CD4-positive, alpha-beta T cell treated with Interleukin-6 for 4 hours (primary cell): ENCODE measurements at places on chromosomes 2 and 18.

GRCh38 chr2:207142461-207142860 is 23.3 kb downstream of the KLF7 start:
- DNase-seq, result peak; percentile 27

DNA sequence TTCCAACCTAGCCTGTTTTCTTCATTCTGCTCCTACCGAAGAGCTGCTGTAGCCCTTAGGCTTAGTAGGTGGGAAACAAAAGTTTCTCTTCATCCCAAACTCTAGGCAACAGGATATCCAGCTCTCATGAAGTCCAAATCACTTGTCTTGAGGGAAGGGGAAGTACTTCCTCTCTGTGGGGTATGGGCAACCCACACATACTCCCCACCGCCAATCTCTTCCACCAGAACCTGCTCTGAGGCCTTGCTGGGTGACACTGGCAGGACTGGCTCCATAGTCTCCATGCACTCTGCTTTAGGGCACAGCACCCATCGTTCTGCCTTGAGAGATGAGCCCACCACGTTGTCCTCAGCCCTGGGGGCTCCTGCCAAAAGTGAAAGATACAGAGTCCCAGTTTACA is 173.0 kb downstream of the NCK2 start:
- DNase-seq, result no peak

GRCh38 chr2:10798783-10799182 is 13.8 kb downstream of the PDIA6 start:
- no peak for DNase-seq

GRCh38 chr2:233032551-233033320 is at the start of gene NEU2:
Gene NEU2 (plus strand): TSS chr2:233032672. CDS start chr2:233032672, 0 bp downstream.
- no peak for DNase-seq

GRCh38 chr2:88747990-88748389 is 56.5 kb downstream of the RPIA start:
- DNase-seq, result peak; percentile 42

- DNase-seq, result peak; percentile 85
Observed at GRCh38 chr2:73284296-73285158, at the start of gene FBXO41. Gene FBXO41 (minus strand): TSS chr2:73284478. CDS start chr2:73269630, 14,848 bp downstream.

DNA sequence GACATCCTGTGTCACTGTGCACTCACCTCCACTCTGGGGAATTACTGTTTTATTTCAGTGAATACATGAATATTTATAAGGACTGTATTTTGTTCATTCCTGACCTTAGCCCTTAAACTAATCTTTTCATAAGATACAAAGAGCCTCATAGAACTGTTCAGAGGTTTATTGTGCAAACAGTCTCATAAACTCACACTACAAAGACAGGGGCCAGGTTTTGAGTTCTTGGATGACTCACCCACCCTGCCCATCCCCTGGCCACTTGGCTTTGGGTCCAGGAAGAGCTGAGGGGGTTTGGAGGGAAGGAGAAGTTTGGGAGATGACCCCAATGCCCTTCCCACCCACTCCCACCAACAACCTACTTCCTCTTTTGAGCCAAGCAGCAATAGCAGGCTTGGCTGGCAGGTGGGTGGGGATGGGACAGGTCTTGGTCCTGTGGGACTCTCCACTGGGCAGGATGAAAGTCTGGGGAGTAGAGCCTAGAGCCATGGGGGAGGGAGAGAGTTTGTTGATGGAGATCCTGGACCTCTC is 43.1 kb upstream of the IL1R2 start:
- DNase-seq, result no peak

DNA sequence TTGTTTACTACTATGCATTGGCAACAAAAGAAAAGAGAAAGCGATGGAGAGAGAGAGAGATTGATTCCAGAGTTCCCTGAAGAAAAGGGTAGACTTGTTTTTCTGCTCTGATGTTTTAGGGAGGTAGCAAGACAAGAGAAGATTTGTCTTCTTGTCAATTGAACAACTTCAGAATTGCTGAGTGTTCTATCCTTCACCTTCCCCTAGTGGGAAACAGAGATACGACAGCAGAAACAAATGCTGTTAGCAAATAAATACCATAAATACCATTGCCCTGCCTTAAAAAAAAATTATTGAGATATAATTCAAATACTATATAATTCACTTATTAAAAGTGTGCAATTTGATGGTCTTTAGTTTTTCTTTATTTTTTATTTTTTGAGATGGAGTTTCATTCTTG is 26.2 kb upstream of the CCDC150 start:
- no peak for DNase-seq

DNA sequence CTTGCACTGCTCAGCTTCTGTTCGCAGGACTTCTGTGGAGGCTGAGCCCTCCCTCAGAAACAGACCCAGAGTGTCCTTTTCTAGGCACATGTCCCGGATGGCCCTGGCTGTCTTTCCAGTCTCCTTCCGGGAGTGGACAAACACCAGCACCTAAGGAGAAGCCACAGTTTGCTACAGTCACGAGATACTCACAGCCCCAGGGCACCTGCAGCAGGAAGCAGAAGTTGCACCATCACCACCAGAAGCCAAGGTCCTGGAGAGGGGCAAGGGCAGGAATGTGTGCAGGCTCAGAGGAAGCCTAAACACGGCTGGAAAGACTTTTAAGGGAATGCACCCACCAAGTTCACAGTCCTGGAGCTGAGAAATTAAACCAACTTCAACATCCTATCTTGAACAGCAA is 13.6 kb downstream of the SNRNP200 start:
- DNase-seq, result no peak

DNA sequence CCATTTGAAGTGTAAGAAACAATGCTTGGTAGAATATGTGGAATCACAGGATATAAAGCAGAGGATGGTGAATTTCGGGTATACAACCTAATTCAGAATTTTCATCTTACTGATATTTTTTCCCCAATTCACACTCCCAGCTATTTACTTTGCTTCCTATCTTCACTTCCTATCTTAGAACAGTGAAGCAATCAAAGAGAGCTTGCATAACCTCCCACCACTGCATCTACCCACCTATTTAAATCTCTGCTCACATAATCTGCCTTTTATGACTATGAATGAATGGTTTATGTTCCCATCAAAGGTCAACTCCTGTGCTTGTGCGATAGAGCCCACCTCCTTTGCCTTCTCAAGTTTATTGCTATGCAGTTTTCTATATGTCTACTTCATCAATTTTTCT is 3.3 kb downstream of the RMDN2 start:
- no peak for DNase-seq

- no peak for DNase-seq
Observed at GRCh38 chr2:73031725-73032701, 39.5 kb downstream of the SFXN5 start.

DNA sequence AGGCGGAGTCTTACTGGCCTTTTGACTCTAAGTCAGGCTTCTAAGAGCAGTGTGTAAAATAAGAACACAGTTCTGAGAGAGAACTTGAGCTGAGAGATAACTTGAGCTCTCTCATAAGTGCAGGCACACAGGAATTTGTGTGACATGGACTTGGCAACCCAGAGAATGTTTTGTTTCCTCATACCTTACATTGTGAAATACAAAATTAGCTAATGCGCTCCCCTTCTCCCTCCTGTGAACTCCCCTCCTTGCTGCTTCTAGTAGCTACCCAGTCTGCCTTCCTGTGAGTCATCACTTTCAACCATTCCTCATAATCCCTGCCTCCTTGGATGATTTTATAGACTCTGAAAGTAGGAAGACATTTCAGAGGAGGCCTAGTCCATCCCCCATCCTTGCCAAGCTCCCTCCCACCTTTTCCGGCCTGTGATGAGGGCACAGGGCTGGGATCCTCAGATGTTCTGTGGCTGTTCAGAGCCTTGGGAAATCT is 22.6 kb downstream of the FER1L5 start:
- no peak for DNase-seq

DNA sequence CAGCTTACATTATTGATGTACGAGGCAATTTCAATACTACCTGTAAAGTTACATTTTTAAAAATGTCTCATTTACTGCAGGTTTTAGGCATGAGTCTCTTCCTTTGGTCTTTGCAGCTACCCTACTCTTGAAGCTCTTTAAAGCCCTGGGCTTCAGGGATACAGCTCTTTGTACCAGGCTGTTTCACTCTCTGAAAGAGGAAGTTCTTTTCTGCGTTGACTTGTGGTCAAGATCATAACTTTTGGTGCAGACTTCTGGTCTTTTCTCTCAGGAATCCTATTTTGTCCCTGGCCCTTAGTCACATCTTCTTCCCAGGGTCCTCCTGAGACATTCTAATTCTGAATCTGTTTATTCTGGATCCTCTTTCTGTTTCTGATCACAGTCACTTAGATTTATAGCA is 16.6 kb upstream of the HRH4 start:
- DNase-seq, result no peak

DNA sequence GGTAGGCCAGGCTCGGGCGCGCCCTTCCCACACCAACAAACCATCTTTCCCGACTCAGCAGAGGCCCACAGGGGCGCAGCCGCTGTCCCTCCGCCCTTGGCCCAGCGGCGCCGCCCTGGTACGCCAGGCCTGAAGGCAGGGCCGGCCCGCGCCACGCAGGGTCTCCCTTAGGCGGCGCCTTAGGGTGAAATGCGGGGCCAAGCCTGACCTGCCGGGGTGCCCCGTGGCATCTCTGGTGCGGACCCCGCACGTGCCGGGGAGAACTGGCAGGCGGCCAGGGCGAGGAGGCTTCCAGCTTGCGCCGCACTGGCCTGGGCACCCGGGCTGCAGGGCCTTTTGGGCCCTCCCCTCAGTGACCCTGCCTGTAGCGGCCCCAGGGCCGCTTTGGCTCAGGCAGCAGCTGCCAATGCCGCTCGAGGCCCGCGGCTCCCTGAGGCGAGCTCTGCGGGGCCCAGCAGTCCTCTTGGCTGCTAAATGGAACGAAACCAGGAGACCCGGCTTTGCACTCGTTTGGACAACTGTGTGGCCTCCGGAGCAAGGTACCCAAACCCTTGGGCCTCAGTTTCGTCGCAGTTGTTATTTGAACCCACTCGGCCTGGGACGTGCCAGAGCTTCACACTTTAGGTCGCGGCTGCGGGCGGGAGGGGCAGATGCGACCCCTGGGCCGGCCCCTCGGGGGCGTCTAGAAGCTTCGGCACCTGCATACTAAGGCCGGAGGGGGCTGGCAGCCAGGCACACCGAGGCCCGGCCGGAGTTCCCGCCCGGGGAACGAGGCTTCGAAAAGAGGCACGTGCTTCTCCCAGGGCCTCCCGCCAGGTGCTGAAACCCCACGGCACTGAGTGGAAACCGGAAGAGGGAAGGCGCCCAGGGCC is 8.5 kb downstream of the OTX1 start:
- no peak for DNase-seq

DNA sequence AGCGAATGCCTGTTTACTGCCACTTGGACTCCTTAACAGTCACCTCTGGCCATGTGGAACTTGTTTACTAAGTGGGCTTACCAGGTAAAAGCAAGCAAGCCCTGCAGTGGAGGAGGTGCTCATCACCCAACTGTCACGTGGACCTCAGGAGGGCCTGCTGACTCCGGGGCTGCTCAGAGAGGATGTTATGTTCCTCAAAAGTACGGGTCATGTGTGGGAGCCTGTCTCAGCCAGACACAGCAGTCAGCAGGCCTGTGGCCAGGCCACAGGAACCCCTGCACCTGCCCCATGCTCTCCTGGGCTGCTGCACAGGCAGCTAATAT is 36.2 kb downstream of the AMER3 start:
- DNase-seq, result no peak

GRCh38 chr18:78612318-78612717 is 367.3 kb upstream of the SALL3 start:
- DNase-seq, result no peak

DNA sequence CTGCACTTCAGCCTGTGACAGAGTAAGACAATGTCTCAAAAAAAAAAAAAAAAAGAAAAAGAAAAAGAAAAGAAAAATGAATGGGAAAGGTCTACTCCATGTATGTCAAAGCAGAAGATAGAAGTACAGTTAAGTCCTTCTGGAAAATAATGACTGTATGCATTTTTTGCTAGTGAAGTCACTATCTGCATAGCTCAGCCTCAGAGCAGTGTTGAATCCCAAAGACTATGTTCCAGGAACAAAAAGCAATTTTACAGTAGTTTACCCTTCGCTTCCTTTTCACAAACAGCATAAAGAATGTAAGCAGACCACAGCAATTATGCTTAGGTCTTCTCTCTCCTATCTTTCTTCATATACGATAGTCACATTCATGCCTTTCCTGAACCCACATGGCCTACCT is 497.4 kb downstream of the CMPK2 start:
- DNase-seq, result no peak

GRCh38 chr2:106857882-106858478 is 28.0 kb downstream of the ST6GAL2 start:
- no peak for DNase-seq

DNA sequence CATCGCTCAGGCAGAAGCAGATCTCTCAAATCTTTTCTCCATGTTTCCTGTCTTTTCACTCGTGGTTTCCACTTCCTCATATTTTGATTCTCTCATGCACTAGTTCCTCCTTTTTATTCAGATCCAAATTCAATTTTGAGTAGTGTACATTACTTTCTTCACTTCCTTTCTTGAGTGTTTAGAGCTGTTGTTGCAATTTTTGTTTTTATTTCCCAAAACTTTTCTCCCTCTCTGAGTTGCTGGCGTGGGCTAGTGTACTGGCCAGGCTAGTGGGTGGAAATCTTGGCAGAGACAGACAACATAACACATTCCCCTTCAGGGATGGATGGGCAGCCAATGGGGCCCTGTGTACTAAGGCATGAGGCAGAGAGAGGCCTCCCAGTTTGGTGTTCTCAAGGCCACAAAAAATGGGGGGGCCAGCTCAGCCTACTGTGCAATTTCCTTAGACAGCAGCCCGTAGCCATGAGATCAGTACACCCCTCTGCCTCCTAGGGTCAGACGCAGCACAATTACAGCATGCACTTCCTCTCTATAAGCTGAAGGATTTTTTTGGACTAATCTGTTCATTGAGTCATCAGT is 145.1 kb upstream of the PID1 start:
- no peak for DNase-seq

DNA sequence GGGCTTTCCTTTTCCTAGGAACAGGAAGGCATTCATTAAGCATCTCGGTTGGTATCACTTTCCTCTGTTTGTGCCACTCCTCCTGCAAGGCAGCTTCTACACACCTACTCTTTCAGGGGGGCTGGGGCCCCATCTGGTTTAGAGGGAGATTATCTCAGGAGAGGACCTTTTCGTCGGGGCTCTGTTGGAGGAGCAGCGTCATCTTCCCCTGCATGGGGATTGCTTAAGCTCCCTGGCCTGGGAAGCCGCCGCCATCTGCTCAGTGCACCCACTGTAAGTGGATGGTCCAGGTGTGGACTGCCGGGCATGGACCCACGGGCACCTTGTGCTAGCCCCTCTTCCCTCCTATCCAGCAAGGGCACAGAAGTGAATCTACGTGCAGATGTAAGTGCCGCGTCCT is 355.3 kb upstream of the SMIM21 start:
- DNase-seq, result no peak

DNA sequence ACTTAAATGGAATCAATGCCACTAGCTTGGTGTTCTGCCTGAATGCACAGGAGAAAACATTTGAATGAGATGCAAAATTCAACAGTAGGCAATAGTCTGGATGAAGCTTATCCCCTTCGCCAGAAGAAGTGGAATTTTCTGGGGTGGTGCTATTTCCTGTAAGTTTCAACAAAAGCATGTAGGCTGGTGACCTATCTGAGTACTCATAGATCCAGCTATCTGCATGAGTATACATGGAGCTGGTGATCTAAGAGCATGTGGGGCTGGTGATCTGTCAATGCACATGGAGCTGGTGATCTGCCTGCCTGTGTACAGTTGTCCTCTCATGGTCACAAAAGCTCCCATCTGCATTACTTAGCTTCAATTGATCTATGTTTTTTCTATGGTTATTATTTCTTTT is 71.2 kb downstream of the SLC9A4 start:
- DNase-seq, result no peak
